ENCODE measurements at places on chromosomes 4 and X. TPM values are rescaled to one million over a fixed set of nuclear protein-coding genes. Genes with fewer than 3 reads are reported as not detected.

- H3K4me1 ChIP-seq = no peaks in the 10 kb centered on the region
- DNase-seq = no peak
- no peak overlapping the region for H3K4me3 ChIP-seq
- no peak overlapping the region for H3K27ac ChIP-seq
These were observed 95.4 kb upstream of the USP38 start for GRCh38 chr4:143089291-143089690.

DNA sequence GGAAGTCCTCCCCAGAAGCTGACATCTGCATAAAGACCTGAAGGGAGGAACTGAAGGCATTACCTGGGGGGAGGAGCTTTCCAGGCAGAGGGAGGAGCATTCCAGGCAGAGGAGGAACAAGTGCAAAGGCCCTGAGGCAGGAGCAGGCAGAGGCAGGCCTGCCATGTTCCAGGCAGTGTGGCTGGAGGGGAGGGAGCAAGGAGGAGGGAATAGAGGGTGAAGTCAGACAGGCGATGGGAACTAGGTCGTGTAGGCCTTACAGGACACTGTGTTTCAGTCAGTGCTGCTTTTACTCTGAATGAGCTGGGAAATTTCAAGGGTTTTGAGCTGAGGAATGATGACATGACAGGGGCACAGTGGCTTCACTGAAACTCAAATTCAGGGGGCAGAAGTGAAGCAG lies 292.7 kb downstream of the BCOR start:
- no peak overlapping the region for H3K4me3 ChIP-seq
- H3K27me3 ChIP-seq = peaks cover 5% of the 10 kb centered on the region
- no peak for DNase-seq
- H3K4me1 ChIP-seq = no peaks in the 10 kb centered on the region
- H3K36me3 ChIP-seq = no peaks in the 10 kb centered on the region
- H3K27ac ChIP-seq = no peak overlapping the region

DNA sequence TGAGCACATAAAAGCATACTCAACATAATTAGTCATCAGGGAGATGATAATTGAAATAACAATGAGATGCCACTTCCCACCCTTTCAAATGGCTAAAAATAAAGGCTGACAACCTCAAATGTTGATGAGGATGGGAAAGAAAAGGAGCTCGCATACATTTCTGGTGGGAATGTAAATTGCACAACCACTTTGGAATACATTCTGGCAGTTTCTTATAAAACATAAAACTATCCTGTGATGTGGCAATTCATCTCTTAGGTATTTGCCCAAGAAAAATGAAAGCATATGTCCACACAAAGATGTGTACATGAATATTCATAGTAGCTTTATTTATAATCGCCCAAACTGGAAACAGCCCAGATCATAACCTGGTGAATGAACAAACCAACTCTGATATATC lies 687 bp upstream of the ZNF275 start:
- no peak overlapping the region for H3K27ac ChIP-seq
- no peaks in the 10 kb centered on the region for H3K4me1 ChIP-seq
- DNase-seq = no peak

The SEPTIN6 gene
- 21.2 TPM for total RNA-seq

The GAGE12E gene
- not detected for total RNA-seq

The ETNPPL gene
- not detected for total RNA-seq

The PRR32 gene
- total RNA-seq = not detected

Measured in colonic mucosa (tissue), 4 donors.